HS-27A (cell line): ENCODE measurements at places on chromosomes 6 and 20.

- no peak for DNase-seq
These were observed 63.7 kb downstream of the HIVEP2 start for GRCh38 chr6:142881290-142881689.

- no peak for DNase-seq
These were observed at the start of gene WFDC10B for GRCh38 chr20:45704969-45705637. Gene WFDC10B (minus strand): TSS chr20:45705019. CDS start chr20:45685992, 19,027 bp downstream.

DNA sequence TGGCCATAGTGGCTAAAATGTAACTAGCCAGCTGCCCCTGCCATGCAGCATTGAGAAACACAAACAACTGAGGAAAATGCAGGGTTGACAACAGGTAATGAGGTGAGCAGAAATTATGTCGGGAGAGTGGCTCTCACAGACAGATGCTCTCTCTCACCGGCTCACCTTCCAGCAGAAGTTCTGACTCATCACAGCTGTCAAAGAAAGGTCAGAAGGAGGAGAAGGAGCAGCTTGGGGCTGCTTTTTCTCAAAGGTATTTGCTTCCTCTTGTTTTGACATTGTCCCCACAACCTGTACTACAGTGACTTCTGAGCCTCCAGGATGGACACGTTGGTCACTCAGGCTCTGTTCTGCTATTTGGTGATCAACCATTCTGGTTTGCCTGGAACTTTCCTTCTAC, 190.5 kb upstream of the HEY2 start:
- no peak for DNase-seq

- DNase-seq, result no peak
These were observed 10.5 kb upstream of the TXNDC5 start for GRCh38 chr6:7921046-7921445.

DNA sequence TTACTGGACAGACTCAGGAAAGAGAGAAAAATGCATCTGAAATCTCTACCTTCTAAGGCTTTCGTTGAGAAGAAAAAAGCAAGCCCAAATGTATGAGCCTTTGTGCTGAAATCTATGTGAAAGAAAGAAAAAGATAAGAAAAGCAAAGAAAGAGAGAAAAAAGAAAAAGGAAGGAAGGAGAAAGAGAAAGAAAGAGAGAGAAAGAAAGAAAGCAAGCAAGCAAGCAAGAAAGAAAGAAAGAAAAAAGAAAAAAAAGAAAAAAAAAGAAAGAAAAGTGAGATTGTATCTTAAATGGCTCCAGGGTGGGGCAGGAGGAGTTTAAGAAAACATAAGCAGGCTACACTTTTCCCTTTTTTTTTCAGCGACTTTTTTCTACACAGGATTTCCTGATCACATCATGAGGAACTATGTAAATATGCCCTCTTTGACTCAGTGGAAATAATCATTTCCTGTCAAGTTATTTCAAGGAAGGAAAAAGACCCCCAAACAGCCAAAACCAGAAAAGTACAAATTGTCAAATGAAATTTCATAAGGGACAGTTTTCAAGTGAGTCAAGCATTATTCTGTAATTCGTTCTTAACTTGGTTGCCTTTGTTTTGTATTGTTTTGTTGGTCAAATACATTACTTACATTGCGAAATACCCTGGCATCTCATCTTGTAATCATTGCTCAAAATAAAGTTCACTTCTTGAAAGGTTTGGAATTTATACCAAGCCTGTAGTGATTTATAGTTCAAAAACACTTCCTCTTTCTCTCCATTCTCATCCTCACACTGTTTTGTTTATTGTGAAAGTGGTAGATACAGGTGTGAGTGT, 79.5 kb upstream of the RNF217 start:
- no peak for DNase-seq

- no peak for DNase-seq
These were observed 4.2 kb upstream of the TBX18 start for GRCh38 chr6:84768442-84769174.

DNA sequence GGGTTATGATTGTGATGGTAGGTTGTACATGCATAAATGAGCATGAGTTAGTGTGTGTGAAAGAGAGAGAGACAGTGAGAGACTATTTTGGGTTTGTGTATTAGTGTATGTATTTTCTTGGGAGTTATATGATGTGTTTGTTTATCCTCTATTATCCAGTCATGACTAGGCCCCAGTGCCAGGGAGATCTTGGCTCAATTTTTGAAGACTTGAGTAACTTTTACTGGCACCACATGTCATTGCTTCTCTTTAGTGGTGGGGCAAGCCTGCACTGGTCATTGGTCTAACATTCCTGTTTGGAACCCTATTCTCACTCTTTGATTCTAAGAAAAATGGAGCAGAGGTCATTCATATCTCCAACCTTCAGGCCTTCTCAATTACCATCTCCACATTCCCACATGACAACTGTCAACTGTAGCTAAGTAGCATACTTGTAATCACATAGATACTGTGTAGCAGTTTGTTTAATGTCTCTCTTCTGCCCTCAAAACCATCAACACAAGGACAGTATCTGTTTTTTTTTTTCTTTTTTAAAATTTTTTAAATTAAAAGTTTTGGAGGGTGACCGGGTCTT, 8.8 kb downstream of the L3MBTL1 start:
- no peak for DNase-seq

- DNase-seq, result no peak
These were observed 182.7 kb downstream of the TAF4 start for GRCh38 chr20:61882716-61883615.

- no peak for DNase-seq
These were observed 24.9 kb downstream of the RNF144B start for GRCh38 chr6:18412068-18412467.

GRCh38 chr6:30267423-30267822, 54.2 kb upstream of the TRIM26 start:
- no peak for DNase-seq

DNA sequence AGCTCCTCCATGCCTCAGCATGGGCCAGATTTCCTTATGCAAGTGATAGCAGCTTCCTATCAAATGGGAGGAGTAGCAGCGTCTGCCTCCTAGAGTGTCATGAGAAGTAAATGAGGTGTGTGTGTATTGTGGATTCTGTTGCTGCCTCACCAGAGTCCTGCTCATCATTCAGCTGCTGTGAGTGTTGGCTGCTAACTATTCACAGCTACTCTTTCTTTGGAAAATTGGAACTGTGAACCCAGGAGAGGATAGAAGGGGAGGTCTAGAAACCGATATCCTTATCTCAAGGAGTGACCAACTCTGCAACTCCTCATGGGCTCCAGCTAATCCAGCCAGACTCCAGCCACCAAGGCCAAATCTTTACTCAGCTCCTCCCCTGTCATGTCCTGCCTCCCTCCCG, 63.3 kb downstream of the TOX2 start:
- DNase-seq, result no peak

DNA sequence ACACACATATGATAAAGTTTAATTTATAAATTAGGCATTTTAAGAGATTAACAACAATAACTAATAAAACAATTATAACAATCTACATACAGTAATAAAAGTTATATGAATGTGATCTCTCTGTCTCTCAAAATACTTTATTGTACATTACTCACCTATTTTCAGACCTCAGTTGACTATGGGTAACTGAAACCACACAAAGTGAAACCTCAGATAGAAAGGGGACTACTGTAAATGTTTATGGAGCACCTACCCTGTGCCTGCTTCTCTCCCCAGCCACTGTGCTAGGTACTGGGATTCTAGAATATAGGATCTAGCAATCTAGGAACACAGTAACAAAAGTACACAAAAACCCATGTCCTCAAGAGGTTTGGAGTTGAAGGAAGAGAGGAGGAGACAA, 63.4 kb upstream of the BTN3A2 start:
- DNase-seq, result no peak

DNA sequence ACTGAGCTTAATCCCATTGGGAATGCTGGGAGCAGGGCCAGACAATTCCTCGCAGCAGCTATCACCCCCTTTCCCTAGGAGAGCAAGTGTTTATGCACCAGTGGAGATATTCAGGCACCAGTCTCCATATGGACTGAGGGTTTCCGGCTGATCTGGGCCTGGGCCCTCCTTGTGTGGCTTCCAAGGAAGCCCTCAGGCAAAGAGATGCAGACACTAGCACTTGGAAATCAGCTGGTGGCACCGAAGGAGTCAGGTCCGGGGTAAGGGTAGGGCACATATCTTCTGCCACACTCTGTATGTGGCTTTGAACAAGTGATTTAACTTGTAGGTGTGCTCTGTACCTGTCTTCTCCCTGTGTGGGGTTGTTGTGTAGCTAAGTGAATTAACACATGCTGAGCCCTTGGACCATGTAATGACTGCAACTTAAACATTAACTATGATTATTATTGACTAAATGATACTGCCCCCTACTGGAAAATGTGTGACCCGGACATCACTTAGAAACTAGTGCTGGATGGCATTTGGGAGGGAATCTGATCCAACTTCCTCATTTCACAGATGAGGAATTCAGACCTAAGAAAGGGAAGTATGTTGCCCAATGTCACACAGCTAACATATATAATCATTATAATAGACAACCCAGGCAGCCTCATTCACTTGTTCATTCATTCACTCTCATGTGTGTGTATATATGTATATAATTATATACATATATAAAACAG, 19.3 kb upstream of the WFDC2 start:
- DNase-seq, result peak; percentile 34

- no peak for DNase-seq
These were observed 40.5 kb downstream of the SCGN start for GRCh38 chr6:25692472-25692871.

GRCh38 chr6:164108869-164109769, 694.6 kb downstream of the QKI start:
- no peak for DNase-seq

- DNase-seq, result no peak
These were observed 128.7 kb downstream of the TMEM242 start for GRCh38 chr6:157194643-157195042.

DNA sequence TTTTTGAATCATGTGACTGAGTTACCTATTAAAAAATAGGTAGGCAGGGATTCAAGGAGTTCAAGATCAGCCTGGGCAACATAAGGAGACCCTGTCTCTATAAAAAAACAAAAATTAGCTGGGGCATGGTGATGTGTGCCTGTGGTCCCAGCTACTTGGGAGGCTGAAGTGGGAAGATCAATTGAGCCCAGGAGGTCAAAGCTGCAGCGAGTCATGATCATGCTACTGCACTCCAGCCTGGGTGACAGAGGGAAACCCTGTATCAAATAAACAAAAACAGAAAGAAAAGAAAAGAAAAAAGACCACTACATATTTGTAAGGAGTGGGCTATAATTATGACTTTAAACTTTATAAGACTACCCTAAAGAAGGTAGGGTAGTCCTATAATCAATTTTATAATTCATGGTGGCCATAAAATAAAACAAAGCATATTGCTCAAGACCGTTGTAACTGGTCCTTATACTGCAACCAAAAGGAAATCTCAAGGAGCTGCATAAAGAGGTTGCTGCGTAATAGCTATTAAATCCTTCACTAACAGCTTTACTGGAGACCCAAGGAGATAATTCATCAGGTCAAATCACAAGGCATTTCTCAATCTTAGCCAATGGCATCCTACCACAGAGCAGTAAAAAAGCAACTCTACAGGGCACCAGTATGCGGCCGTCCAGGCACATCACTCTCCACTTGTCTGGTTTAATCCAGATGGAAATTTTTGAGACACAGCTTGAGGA, 13.5 kb downstream of the PIGU start:
- no peak for DNase-seq

DNA sequence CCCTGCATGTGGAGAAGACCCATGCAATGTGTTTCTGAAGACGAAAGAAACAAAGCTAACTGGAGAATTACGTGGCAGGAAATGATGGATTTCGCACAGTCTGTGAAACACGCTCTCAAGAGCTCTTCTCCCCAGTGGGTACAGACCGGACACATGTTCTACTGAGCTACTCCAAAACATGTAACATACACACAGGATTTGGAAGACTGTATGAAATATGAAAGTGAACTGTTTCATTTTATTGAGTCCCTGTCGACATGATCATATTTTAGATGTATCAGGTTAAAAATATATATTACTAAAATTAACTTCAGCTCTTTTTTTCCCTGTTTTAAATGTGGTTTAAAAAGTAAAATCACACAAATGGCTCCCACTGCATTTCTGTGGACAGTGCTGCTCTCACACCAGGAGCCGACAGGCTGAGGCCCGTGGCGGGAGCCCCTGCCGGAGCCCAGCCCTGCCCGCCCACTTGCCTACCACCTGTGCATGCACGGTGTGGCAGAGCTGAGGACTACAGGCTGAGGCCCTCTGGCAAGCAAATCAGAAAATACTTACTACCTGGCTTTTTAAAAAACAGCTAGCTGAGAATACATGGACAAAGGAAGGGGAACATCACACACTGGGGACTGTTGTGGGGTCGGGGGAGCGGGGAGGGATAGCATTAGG, 58.9 kb upstream of the NXT1 start:
- no peak for DNase-seq

- no peak for DNase-seq
These were observed 30.7 kb downstream of the ZFAND3 start for GRCh38 chr6:37850260-37850659.

DNA sequence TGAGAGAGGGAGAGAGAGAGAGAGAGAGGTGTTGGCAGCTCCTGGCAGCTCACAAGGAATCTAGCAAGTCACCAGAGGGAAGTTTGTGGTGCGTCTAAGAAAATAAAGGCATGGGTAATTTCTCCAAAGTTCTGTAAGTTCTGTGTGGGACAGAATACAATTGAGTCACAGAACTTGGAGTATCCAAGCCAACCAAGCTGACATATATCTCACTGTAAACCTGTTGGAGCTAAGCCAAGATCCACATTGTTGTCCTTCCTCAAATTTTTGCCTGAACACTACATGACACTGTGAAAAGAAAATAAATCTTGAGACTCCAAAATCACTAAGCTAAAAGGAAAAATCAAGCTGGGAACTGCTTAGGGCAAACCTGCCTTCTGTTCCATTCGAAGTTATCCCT, 436.7 kb downstream of the MEI4 start:
- peak; percentile 5 for DNase-seq

DNA sequence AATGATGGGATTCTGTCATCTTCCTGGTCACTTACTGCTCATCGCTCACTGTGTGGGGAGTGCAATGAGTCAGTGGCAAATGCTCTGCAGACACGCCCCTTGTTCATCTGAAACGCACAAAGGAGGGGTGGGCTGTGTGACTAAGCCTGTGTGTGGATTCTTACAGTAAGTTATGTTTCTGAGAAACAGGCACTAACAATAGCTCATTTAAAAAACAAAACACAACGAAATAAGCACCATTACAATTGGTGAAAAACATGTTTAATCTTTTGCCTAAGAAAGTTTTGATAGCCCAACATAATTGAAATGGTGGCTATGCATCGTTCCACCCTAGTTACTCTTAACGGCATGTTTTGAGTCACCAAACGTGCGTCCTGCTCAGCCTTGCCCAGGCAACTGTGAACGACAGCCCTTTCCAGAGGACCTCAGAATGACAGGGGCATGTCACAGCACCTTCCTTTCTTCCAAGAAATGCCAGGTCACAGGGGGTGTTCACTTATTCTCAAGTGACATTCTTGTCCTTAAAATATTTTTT, 118.4 kb upstream of the SGK1 start:
- DNase-seq, result peak; percentile 86
